ENCODE measurements at places on chromosomes 7 and 10. TPM values are rescaled to one million over a fixed set of nuclear protein-coding genes. Genes with fewer than 3 reads are reported as not detected.

GRCh38 chr10:58723966-58724365 is 211.3 kb downstream of the BICC1 start:
- H3K27me3 ChIP-seq: no peaks in the 10 kb centered on the region
- DNase-seq: no peak
- H3K27ac ChIP-seq: no peak overlapping the region
- no peak overlapping the region for H3K4me3 ChIP-seq
- H3K4me1 ChIP-seq: peaks cover 14% of the 10 kb centered on the region

- H3K27ac ChIP-seq: no peak overlapping the region
- H3K27me3 ChIP-seq: no peaks in the 10 kb centered on the region
- no peak overlapping the region for H3K4me3 ChIP-seq
These were observed 142.1 kb downstream of the PHTF2 start for GRCh38 chr7:77940647-77941046.

- no peaks in the 10 kb centered on the region for H3K36me3 ChIP-seq
- no peak overlapping the region for H3K4me3 ChIP-seq
- H3K27me3 ChIP-seq: no peaks in the 10 kb centered on the region
- no peak for DNase-seq
These were observed 468.5 kb downstream of the LRMDA start for GRCh38 chr10:75899816-75900390.

Gene SPDYE16
- not detected for total RNA-seq

Gene PALS2
- total RNA-seq: 54.4 TPM
